Stimulated activated CD4-positive, alpha-beta T cell treated with anti-CD3 and anti-CD28 coated beads, Interleukin-4, amount 100 ng/mL, for 4 hours (primary cell): ENCODE measurements at places on chromosomes 5 and 9.
A peak's percentile ranks its signal among the peaks of the same experiment; 100 is the strongest.

- DNase-seq: no peak
These were observed 33.7 kb downstream of the ABITRAM start for GRCh38 chr9:108967916-108968315.

DNA sequence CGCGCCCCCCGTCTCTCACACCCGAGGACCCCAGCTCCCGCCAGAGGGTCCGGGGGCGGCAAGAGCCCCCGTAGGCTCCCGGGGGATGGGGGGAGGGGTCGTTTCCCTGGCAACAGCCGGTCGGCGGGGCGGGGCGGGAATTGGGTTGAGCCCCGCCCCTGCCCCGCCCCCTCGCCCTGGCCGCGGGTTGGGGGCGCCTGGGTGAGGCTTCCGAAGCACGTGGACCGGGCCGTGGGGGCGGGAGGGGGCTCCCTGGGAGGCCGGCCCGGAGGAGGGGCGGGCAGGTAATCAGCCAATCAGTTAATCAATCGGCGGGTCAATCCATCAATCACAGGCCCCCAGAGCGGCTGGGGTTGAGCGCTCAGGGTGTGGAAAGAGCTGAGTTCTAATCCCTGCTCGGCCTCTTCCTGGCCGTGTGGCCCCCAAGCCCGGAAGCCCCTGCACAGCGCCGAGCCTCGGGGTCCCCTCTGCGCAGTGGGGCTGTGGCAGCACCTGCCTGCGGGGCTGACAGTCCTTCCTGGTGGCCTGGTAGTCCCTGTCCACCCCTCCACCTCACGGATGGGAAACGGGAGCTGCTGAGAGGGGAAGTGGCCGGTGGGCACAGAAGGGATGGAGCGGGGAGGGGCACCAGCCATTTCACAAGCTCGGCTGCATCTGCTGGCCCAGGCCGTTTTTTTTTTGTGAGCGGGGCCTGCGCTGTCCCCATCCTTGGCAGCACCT, 174.2 kb upstream of the IER5L start:
- no peak for DNase-seq

DNA sequence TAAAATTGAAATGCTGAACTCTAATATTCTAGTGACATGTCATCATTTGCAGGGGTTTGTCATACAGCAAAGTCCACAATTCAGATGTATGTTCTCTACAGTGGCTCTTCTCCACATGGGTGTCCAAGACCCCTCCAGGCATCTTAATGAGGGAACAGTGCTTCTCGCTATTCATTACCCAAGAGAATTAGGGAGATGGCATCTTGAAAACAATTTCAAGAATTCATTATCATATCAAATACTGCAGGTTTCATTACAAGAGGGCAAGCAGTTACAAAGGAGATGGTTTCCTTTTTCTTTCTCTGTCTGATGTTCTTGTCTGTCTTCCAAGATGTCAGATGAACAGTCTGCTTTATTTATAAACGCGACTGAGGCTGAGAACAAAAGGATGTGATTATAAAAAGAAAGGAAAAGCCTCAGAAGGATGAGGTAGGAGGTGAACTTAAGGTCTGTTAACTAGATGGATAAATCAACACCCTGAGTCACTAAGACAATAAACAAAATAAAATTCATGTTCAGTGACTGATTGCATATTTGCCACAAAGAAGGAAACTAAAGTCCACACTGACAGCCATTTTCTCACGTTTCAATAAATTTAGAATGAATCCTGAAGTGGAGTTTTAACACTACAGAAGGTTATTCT, 326.7 kb upstream of the EFNA5 start:
- DNase-seq: no peak

- no peak for DNase-seq
These were observed 403.7 kb upstream of the CCNG1 start for GRCh38 chr5:163033656-163034055.

GRCh38 chr9:112158656-112159367, 16.3 kb downstream of the SUSD1 start:
- no peak for DNase-seq

GRCh38 chr5:154794525-154795234, 39.5 kb downstream of the LARP1 start:
- no peak for DNase-seq

DNA sequence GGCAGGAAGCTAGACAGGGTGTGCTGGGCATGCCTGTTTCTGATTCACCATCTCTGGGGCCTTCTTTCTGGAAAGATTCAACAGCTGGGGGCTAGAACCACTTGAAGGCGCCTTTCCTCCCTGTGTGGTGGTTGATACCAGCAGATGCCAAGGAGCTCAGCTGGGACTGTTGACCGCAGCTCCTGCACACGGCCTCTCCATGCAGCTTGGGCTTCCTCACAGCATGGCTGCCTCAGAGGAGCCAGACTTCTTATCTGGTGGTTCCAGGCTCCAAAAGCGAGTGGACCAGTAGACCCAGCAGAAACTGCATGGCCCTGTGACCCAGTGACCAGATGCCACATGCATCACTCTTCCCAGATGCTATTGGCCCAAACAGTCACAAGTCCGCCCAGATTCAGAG, 74.7 kb upstream of the COL5A1 start:
- DNase-seq: no peak

DNA sequence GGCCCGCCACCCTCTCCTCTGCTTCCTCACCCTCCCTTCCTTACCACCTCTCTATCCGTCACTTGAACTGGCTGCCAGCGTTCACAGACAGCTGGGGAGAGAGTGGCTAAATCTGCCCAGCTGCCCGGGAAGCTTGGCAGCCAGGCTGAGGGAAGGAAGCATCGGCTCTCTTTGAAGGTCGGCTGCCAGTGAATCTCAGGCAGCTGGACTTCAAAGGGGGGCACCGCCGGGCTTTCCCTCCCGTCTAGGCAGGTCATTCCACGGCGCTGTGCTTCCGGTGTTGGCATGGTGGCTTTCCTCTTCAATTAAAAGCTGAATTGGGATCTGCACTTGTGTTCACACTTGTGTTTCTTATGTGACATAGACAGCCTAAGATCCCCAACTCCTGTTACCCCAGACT, 174.0 kb downstream of the GDNF start:
- DNase-seq: no peak

- no peak for DNase-seq
These were observed 191.7 kb upstream of the NR3C1 start for GRCh38 chr5:143594902-143595818.

GRCh38 chr9:114805670-114806525, at the start of gene TNFSF15:
Gene TNFSF15, minus strand, starts transcription at chr9:114806039. Its CDS starts 27 bp downstream, at chr9:114806012.
- DNase-seq: peak; percentile 7

DNA sequence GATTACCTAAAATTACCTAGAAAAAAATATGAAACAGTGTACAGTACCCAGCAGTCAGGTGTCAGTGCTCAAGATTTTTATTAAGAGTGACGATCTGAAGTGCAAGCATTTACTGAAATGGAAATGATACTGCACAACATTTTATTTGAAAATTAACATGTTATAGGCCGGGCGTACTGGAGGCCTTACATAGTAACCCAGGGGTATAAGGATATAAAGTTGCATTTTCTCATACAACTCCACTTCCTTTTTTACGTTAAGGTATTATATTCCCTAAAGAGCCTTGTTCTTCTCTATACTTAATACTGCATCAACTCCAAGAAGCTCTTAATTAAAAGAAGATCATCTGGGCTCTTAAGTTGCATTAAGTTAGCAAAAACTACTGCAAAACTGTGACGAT, 3.3 kb downstream of the MAT2B start:
- no peak for DNase-seq

DNA sequence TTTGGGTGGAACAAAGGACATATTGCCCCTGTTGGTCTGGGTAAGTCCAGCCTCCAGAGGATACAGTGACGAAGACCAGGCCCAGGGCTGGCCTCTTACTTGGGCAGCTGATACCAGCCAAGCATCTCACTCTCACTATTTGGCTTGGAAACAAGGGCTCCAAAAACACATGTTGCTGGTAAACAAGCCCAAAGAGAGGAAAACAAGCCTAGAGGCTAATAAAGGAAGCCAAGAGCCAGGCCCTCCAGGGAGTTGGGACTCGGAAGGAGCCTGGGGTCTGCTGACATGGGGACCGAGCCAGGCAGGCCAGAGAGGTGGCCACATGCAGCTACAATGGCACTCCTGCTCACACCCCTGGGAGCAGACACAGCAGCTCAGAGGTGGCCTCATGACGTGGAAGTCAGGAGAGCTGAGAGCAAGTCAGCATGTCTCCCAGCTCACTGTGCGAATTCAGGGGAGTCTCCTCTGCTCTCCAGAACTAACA, 5.7 kb downstream of the SPARC start:
- no peak for DNase-seq

- no peak for DNase-seq
These were observed 508.2 kb downstream of the CDK5RAP2 start for GRCh38 chr9:120071760-120072159.

DNA sequence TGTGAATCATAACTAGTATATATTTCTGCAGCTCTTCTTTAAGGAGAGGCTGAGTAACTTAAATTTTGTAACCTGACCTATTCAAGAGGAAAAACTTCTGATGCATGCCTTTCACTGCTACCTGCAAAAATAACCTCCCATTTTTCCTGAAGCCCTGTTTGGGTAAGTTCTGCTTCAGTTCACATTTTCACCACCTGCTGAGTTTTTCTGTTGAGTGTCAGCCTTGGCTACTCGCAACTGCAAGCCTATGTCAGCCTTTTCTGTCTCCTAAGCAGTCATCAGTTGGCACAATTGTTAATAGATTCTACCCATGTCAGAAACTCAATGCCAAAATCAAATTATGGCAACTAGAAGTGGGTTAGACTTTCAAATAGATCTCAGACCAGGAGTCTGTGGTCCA, 8.2 kb upstream of the TNFAIP8 start:
- no peak for DNase-seq

- no peak for DNase-seq
These were observed 5.8 kb upstream of the NCS1 start for GRCh38 chr9:130166399-130166798.
